ENCODE measurements at places on chromosomes 2 and 18. TPM values are rescaled to one million over a fixed set of nuclear protein-coding genes. Genes with fewer than 3 reads are reported as not detected.

DNA sequence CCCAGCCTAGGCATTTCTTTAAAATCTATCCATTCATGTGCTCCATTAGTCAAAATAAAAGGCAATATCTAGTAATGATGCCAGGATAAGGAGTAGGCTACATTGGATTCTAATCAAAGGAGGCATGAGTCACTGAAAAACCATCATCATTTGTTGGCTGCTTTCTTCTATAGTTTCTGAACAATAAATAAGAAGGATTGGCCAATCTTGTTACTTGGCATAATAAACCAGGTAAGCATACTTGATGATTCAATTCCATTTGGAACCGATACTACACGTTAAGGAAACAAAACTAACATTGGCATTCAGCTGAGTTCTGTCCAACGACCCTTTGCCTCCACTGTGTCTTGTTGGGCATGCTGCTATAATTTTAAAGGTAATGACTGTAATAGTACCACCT, 27.2 kb downstream of the ATP8B1 start:
- peaks cover 55% of the 10 kb centered on the region for H3K4me1 ChIP-seq
- no peaks in the 10 kb centered on the region for H3K27me3 ChIP-seq
- no peak overlapping the region for H3K4me3 ChIP-seq
- H3K36me3 ChIP-seq = no peaks in the 10 kb centered on the region
- peak overlapping the region; percentile 73 for H3K27ac ChIP-seq
- no peak for DNase-seq

- H3K4me1 ChIP-seq = peaks cover 2% of the 10 kb centered on the region
- no peaks in the 10 kb centered on the region for H3K36me3 ChIP-seq
- H3K27ac ChIP-seq = no peak overlapping the region
- no peak for DNase-seq
- no peaks in the 10 kb centered on the region for H3K27me3 ChIP-seq
- H3K4me3 ChIP-seq = no peak overlapping the region
Measured at GRCh38 chr2:180577567-180577966, 402.8 kb upstream of the UBE2E3 start.

- no peak overlapping the region for H3K4me3 ChIP-seq
- no peak overlapping the region for H3K27ac ChIP-seq
- peaks cover 2% of the 10 kb centered on the region for H3K4me1 ChIP-seq
- H3K36me3 ChIP-seq = no peaks in the 10 kb centered on the region
- H3K27me3 ChIP-seq = no peaks in the 10 kb centered on the region
Measured at GRCh38 chr2:233164128-233164635, 87.3 kb upstream of the ATG16L1 start.

SPP2 gene
- not detected for total RNA-seq

GRCh38 chr18:74342416-74343043, 26.9 kb downstream of the C18orf63 start:
- no peak overlapping the region for H3K27ac ChIP-seq
- no peak overlapping the region for H3K4me3 ChIP-seq
- H3K4me1 ChIP-seq = peaks cover 4% of the 10 kb centered on the region

ARHGEF33 gene
- 0.83 TPM for total RNA-seq

DNA sequence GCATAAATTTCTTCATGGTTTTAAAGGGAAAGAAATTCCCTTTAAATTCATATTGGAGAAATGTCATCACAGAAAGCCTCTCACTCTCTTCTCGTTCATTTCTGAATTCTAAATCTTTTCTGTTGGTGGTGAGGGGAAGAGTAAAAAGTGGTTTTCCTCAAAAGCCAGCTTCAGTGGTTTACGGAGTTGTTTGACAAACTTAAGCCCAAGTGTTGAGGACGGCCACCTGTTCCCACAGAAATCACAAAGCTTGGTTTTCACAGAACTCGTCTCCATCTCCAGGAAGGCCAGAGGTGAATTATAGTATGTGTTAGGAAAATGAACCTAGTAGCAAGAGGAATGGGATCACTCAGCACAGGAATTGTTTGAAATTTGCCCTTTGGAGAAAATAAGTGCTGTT, 316.2 kb downstream of the PDE11A start:
- no peaks in the 10 kb centered on the region for H3K36me3 ChIP-seq
- no peak overlapping the region for H3K4me3 ChIP-seq
- H3K4me1 ChIP-seq = peaks cover 79% of the 10 kb centered on the region
- H3K27ac ChIP-seq = peak overlapping the region; percentile 99
- no peak for DNase-seq

CABYR gene
- total RNA-seq = 13.7 TPM

DNA sequence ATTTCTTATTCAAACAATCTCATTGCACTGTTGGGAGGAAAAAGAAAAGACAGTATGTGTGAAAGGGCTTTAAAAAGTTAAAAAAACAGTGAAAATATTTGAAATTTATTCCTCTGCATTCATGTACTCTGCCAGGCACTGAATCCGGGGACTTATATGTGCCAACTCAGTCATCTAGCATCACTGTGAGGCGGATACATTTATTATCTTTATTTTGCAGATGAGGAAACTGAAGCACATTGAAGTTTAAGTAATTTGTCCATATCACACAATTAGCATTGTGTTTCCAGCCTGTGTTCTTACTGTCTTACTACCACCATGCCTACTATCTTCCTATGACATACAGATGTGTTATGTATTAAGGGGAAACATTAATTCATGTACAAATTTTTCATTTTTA, 1.8 kb downstream of the LCLAT1 start:
- peak overlapping the region; percentile 94 for H3K4me3 ChIP-seq
- no peaks in the 10 kb centered on the region for H3K27me3 ChIP-seq
- peak overlapping the region; percentile 15 for H3K27ac ChIP-seq
- H3K36me3 ChIP-seq = no peaks in the 10 kb centered on the region
- peaks cover 35% of the 10 kb centered on the region for H3K4me1 ChIP-seq

GRCh38 chr2:143623909-143624260, 494.7 kb downstream of the ARHGAP15 start:
- peaks cover 6% of the 10 kb centered on the region for H3K36me3 ChIP-seq
- no peak for DNase-seq
- H3K27ac ChIP-seq = peak overlapping the region; percentile 73

KCNIP3 gene
- total RNA-seq = 8.3 TPM

DNA sequence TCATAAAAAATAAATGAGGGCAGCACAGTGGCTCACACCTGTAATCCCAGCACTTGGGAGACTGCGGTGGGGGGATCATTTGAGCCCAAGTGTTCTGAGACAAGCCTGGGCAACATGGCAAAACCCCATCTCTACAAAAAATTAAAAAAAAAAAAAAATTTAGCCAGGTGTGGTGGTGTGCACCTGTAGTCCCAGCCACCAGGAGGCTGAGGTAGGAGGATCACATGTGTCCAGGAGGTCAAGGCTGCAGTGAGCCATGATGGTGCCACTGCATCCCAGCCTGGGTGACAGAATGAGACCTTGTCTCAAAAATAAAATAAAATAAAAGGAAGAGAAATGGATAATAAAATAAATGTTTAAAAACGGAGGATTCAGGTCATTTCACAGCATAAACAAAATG, 113.5 kb downstream of the ATAD2B start:
- no peak overlapping the region for H3K4me3 ChIP-seq
- no peak overlapping the region for H3K27ac ChIP-seq
- no peaks in the 10 kb centered on the region for H3K4me1 ChIP-seq
- peaks cover 17% of the 10 kb centered on the region for H3K36me3 ChIP-seq

- H3K4me3 ChIP-seq = no peak overlapping the region
- peaks cover 12% of the 10 kb centered on the region for H3K36me3 ChIP-seq
- no peak for DNase-seq
- H3K27ac ChIP-seq = no peak overlapping the region
- no peaks in the 10 kb centered on the region for H3K27me3 ChIP-seq
- peaks cover 30% of the 10 kb centered on the region for H3K4me1 ChIP-seq
Measured at GRCh38 chr2:115412501-115412900, 970.1 kb downstream of the DPP10 start.

NGEF gene
- total RNA-seq = 1.3 TPM

GRCh38 chr2:162490761-162491470, 147.0 kb downstream of the GCA start:
- H3K36me3 ChIP-seq = peaks cover 3% of the 10 kb centered on the region
- H3K27me3 ChIP-seq = peaks cover 2% of the 10 kb centered on the region
- DNase-seq = no peak
- peaks cover 17% of the 10 kb centered on the region for H3K4me1 ChIP-seq
- H3K27ac ChIP-seq = no peak overlapping the region

DNA sequence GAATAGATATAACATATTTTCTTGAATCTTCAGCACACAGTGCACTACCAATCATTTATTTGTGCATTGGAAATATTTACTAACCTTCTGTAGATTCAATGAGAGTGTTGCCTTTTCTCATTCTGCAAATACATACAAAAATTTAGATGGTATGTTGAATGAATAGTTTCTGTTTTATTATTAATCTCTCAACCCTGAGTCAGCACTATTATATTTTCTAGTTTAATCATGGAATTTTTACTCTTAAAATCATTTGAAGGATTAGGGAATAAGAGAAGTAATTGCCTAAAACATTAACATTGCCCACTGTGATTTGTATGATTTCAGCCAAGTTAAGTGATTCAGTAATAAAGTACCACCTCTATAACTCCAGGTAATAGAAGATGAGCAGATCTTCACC, 370.2 kb upstream of the CDH7 start:
- no peak overlapping the region for H3K27ac ChIP-seq
- H3K4me3 ChIP-seq = no peak overlapping the region
- H3K36me3 ChIP-seq = no peaks in the 10 kb centered on the region
- DNase-seq = no peak
- H3K4me1 ChIP-seq = no peaks in the 10 kb centered on the region

GRCh38 chr2:205411558-205411957, 270.7 kb upstream of the NRP2 start:
- H3K27ac ChIP-seq = no peak overlapping the region
- H3K27me3 ChIP-seq = no peaks in the 10 kb centered on the region
- DNase-seq = no peak
- peaks cover 18% of the 10 kb centered on the region for H3K4me1 ChIP-seq

- H3K27ac ChIP-seq = peak within 1 kb of the TSS; percentile 76
- peak within 1 kb of the TSS; percentile 84 for H3K4me3 ChIP-seq
- peaks cover 20% of the 10 kb centered on the region for H3K27me3 ChIP-seq
- peaks cover 37% of the 10 kb centered on the region for H3K4me1 ChIP-seq
Measured at GRCh38 chr18:9708057-9708433, at the start of gene RAB31. Gene RAB31 (plus strand): TSS chr18:9708301. CDS start chr18:9708406, 105 bp downstream.

GRCh38 chr2:203692031-203692710, 14.3 kb upstream of the CD28 start:
- no peak for DNase-seq
- H3K27ac ChIP-seq = no peak overlapping the region
- H3K4me3 ChIP-seq = no peak overlapping the region
- H3K4me1 ChIP-seq = peaks cover 5% of the 10 kb centered on the region
- H3K27me3 ChIP-seq = no peaks in the 10 kb centered on the region
- H3K36me3 ChIP-seq = no peaks in the 10 kb centered on the region

IL1R2 gene
- total RNA-seq = not detected

GCG gene
- 0.36 TPM for total RNA-seq

GRCh38 chr2:173240083-173240482, 114.6 kb upstream of the CDCA7 start:
- H3K4me1 ChIP-seq = no peaks in the 10 kb centered on the region
- no peaks in the 10 kb centered on the region for H3K27me3 ChIP-seq
- peaks cover 29% of the 10 kb centered on the region for H3K36me3 ChIP-seq
- no peak overlapping the region for H3K4me3 ChIP-seq
- no peak for DNase-seq

DNA sequence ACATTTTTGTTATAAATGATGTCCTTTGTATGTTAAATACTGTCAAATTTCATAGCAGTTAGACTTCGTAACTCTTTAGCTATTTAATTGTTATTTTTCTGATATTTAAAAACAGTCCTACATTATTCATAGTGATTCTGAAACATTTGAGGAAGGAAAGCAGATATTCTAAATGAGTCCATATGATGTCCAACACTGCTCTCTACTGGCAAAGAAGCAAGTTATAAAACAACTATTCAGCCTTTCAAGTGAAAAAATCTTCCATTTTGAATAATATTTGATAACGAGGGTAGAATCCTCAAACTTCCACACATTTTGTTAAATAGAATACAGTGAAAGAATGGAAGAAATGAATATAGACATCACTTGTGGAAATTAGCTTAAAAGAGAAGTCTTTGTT, 220.8 kb downstream of the GULP1 start:
- no peak for DNase-seq
- H3K36me3 ChIP-seq = peaks cover 3% of the 10 kb centered on the region
- no peaks in the 10 kb centered on the region for H3K27me3 ChIP-seq

DNA sequence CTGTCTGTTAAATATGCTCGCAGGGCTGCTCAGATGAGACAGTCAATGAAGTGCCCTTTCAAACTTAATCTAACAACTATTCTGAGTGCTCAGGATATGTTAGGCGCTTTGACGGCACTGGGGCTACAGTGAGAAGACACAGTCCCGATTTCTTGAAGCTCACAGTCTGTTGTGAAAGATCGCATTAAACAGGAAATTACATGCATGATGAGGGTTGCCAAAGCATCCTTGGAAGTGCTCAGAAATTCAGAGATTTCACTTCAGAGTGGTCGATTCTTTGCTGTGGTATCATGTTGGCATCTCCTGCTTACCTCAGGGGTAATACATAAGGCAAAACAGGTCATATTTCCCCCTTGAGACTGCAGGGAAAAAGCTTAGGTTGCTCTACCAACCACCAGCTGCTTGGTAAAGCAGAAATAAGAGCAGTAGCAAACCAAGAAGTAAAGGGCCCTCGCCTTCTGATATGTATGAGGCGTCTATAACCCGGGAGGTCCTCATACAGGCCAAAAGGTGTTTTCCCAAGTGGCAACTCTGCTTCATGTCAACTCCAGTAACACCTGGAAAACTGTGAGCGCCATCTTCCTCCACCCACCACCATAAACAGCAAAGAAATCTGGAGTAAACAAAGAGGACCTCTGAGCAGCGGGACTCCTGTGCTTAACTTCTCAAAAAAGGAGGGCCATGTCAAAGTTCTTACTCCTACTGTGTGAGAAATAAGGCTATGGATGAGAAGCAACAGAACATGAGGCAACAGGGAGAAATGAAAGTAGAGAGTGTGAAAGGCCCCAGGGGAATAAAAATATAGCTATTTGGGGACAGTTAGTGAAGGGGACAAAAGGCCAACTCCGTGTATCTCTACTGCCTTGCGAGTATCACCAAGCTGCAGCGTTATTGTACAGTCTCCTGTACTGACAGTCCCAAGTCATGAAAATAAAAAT, 79.3 kb downstream of the CLHC1 start:
- no peak overlapping the region for H3K27ac ChIP-seq
- DNase-seq = no peak
- H3K27me3 ChIP-seq = no peaks in the 10 kb centered on the region
- H3K4me3 ChIP-seq = no peak overlapping the region

PDE1A gene
- total RNA-seq = 1.9 TPM

- peaks cover 3% of the 10 kb centered on the region for H3K36me3 ChIP-seq
- H3K4me1 ChIP-seq = peaks cover 10% of the 10 kb centered on the region
- no peak overlapping the region for H3K27ac ChIP-seq
- no peaks in the 10 kb centered on the region for H3K27me3 ChIP-seq
- no peak overlapping the region for H3K4me3 ChIP-seq
- DNase-seq = no peak
Measured at GRCh38 chr2:45852450-45853150, 201.1 kb downstream of the PRKCE start.
